CD8-positive, alpha-beta memory T cell (primary cell): ENCODE measurements at places on chromosomes 12 and 14. TPM values are rescaled to one million over a fixed set of nuclear protein-coding genes. Genes with fewer than 3 reads are reported as not detected.

DNA sequence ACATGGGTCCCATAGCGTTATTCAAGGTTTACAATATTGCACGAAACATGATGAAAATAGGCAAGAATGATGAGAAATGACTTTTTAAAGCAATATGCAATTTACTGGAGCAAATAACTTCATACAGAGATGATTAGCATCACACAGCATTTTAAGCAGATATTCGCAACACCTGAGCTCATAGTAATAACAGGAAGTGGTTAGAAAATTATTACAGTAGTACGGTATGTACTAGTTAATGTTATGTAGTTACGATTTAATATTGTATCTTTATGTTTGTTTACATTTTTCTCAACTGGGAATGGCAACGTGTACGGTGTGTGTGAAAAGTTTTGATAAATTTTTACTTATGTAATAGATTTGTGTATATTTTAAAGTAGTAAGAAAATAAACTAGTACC, 102.6 kb downstream of the OSBPL8 start:
- DNase-seq: no peak

GRCh38 chr14:74583689-74584434, 28.2 kb downstream of the LTBP2 start:
- DNase-seq: no peak

DNA sequence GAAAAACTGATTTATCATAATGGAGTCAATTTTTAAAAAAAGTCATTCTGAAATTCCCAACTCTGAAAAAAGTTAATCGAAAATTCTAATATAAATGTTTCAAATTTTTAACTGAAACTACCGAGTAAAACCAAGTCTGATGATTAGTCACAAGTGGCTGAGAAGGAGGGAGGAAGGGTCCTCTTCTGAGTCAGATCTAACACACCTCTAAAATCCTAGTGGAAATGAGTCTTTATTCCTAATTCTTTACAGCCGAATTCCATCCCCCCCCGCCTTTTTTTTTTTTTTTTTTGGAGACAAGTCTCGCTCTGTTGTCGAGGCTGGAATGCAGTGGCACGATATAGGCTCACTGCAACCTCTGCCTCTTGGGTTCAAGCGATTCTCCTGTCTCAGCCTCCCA, 37.9 kb downstream of the RAD9B start:
- no peak for DNase-seq

The PPP2R5E gene
- 39.3 TPM for polyA plus RNA-seq

The AQP2 gene
- not detected for polyA plus RNA-seq
